Stimulated activated CD8-positive, alpha-beta memory T cell treated with anti-CD3 and anti-CD28 coated beads, Interleukin-4, amount 100 ng/mL, for 1 hour (primary cell): ENCODE measurements at places on chromosomes 2 and 18.

- no peak for DNase-seq
These were observed 13.8 kb upstream of the DSC3 start for GRCh38 chr18:31056296-31056695.

- DNase-seq: no peak
These were observed 20.1 kb upstream of the ACMSD start for GRCh38 chr2:134818321-134818720.

- no peak for DNase-seq
These were observed 159.6 kb downstream of the AFF3 start for GRCh38 chr2:99982744-99983143.

DNA sequence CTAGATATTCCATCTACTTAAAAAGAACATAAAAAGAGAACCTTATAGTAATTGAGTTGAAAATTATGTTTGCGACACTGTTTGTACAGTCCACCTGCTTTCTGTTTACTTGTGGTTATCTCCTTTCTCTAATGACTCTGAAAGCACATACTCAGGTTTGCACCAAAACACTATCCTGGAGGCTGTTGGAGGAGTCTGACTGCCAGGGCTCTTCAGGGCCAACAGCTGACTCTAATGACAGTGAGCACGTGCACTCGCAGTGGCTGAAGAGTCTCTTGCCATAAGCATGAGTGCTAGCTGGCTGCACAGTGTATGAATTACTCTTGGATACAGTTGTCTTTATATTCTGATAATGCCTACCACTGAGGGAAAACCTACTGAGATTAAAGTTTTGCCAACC, 16.7 kb upstream of the GLS start:
- no peak for DNase-seq

DNA sequence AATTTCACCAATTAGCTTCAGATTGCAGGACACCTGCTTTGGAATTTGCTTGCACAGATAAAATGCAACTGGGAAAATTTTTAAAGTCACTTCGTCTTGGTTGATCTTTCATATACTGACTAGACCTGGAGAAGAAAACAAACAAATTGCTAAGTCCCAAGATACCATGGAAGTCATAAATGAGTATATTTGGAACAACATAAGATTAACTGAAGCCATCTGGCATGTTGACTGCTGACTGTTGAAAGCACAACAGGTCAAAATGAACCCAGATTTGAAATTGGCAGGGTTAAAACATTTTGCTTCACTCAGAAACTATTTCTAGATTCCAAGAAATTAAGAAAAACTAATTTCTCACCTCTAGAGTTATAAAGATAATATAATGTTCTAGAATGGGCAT, 470.7 kb downstream of the LPIN1 start:
- DNase-seq: no peak

DNA sequence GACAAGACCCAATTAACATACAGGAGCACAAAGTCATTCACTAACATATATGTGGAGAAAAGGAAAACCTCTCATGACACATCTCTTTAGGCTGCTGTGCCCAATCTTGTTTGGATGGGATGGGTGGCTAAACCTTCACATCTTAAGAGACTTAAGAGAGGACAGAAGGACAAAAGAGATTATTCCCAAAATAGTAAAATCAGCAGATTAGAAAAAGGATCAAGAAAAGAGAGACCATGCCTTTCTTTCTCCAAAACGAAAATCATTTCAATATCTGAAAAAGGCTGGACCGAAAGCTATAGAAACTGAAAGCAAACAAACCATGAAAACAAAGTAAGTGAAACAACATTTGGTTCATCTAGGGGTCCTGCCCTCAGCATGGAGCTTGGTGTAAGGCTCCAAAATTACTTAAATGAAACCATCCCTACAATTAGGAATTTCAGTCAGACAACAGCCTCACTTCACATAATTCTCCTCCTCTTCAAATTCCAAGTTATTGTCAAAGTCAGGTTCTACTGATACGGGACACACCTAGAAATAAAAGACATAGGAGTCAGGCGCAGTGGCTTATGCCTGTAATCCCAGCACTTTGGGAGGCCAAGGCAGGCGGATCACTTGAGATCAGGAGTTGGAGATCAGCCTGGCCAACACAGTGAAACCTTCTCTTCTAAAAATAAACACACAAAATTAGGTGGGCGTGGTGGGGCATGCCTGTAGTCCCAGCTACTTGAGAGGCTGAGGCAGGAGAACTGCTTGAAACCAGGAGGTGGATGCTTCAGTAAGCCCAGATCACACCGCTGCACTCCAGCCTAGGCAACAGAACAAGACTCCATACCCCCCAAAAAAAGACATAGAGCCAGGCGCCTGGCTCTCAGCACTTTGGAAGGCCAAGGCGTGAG, 5.2 kb downstream of the STARD7 start:
- DNase-seq: no peak

- DNase-seq: no peak
These were observed 6.6 kb upstream of the OXER1 start for GRCh38 chr2:42770288-42771131.

DNA sequence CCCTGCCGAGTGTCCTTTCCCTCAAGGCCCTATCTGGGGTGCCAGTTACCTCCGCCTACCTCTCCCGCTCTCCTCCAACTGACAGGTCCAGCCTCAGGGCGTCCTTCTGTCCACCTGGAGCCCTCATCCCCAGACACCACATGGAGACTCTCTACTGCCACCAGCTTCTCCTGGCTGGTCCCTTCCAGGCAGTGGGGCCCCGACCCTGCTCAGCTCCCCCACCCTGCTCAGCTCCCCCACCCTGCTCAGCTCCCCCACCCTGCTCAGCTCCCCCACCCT, 74.0 kb upstream of the ODC1 start:
- no peak for DNase-seq

- no peak for DNase-seq
These were observed 47.6 kb upstream of the IL1R1 start for GRCh38 chr2:102094917-102095316.

GRCh38 chr2:147247749-147248148, 597.1 kb upstream of the ACVR2A start:
- no peak for DNase-seq

- no peak for DNase-seq
These were observed 187.4 kb downstream of the MGAT5 start for GRCh38 chr2:134441153-134441863.

GRCh38 chr2:109519513-109519912, 94.3 kb downstream of the SEPTIN10 start:
- DNase-seq: no peak

DNA sequence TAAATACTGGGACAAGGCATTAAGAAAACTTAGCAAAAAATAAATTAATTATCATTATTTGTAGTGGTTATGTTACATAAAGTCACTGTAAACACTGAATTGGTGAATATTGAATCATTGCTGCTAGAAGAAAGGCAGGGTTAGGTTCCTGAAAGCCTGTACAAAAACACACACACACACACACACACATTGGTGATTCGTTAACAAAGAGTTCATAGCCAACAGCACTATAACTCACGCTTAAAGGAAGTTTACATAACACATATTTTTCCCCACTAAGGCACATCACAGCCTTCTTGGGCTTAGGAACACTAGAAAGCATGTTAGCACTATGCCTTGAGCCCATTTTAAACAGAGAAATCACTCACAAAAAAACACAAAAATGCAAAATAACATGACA, 690.0 kb upstream of the PIK3C3 start:
- no peak for DNase-seq

DNA sequence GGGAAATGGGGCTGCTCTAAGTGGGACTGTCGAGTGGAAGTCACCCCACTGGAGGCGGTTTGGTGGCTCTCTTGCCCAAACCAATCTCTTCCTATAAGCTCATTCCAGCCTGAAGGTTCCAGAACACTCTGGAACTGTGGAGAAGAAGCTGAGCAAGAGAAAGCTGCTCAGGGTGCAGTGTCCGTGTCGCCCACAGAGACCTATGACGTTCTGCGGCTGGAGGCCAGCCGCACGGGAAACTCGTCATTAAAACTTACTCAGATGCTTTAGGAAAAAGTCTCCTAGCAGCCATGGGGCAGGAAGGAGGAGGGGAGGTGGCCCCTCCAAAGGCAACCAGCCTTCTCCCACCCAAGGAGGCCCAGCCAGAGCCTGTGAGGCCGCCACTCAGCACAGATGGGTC, 41.7 kb downstream of the ADCY3 start:
- no peak for DNase-seq

DNA sequence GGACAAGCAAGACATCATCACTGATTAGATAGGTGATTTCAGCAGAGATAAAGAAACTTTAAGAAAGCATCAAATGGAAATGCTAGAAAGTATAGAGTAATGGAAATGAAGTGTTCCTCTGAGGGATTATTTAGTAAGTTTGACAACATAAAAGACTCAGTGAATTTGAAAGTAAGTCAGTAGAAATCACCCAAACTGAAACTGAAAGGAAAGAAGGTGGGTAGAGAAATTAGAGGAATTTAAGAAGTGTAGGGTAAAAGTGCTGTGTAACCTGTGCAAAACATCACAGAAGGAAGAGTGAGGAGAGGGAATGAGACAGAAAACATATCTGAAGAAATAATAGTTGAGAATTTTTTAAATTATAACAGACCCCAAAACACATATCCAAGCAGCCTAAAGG, 343.1 kb downstream of the CBLN2 start:
- no peak for DNase-seq

DNA sequence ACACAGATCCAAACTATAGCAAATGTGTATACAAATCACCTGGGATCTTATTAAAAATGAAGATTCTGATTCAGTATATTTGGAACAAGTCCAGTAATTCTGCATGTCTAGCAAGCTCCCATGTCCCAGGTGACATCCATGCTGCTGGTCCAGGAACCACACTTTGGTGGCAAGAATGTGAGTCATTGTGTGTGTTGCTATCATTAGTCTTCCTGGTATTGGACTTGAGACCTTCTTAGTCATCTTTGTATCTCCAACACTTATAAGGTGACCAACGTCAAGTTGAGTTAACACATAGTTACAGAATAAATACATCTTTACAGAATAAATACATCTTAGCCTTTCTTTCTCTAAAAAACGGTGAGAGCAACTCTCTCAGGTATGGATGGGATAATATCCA, 107.9 kb upstream of the NDUFV2 start:
- DNase-seq: no peak

GRCh38 chr2:113185664-113186432, 12.1 kb downstream of the PSD4 start:
- DNase-seq: no peak

DNA sequence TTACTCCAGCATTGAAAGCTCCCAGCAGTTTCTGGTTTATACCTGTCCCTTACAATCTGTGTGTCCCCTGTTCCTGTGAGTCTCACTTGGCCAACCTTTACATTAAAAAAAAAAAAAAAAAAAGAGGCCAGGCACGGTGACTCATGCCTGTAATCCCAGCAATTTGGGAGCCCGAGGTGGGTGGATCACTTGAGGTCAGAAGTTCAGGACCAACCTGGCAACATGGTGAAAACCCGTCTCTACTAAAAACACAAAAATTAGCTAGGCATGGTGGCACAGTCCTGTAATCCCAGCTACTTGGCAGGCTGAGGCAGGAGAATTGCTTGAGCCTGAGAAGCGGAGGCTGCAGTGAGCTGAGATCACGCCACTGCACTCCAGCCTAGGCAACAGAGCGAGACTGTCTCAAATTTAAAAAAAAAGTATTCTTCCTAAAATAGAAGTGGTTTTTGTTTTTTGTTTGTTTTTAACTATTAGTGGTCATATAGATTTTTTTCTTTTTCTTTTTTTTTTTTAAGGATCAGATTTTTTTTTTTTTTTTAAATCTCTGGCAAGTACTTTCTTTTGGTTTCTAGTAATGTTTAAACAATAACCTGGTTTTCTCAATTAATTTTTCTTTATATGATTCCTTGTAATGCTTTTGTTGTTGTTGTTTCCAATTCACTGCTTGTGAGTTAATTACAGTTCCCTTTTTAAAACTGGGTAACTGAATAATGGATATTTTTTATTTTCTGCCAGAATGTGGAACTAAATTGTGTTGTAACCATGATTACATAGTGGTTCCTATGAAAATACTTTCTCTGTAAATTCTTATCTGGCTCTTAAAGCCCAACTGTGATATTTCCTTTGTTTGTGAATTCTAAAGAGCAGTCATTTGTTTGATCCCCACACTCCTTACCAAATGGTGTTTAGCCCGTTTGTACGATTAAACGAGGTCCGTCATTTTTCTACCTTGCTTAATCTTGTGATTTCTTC, 116.8 kb downstream of the CTAGE1 start:
- DNase-seq: no peak

- no peak for DNase-seq
These were observed 62.2 kb downstream of the SPIRE1 start for GRCh38 chr18:12595571-12596255.

- no peak for DNase-seq
These were observed 112.9 kb downstream of the SLC39A10 start for GRCh38 chr2:195769975-195770374.

GRCh38 chr2:84946204-84947009, 24.6 kb upstream of the KCMF1 start:
- DNase-seq: no peak

DNA sequence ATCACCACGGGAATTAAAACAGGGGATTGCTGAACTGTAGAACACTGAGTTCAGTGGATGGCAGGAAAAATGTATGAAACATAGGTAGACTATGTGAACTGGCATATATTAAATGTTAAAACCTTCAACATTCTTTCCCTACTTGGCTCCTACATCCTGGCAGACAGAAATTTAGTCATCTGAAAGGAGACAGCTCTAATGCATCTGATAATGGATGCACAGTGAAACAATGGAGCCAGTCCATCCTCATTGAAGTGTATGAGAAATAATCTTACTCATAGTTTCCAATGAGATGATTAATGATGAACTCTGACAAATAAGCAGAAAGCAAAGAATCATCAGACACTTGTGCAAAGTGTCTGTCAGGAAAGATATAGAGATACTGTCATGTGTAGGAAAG, 1629.7 kb upstream of the TMEFF2 start:
- no peak for DNase-seq

DNA sequence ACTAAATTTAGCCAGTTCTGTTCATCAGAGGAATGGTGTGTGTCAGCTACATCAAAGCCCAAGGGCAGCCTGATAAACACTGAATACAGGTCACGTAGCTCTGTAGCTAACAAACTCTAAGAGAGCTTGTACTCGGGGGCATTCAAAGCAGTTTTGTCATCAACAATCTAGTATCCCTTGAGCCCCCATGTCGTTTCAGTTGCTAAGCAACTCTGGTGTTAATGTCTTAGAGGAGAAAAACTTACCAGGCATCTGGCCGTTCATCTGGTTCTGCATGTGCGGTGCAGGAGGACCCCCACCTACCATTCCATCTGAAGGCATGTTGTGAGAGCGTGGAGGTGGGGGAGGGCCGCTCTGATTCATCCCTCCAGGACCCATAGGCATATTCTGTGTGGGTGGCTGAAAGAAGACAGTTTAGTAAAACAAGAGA, 33.1 kb downstream of the SS18 start:
- DNase-seq: no peak

DNA sequence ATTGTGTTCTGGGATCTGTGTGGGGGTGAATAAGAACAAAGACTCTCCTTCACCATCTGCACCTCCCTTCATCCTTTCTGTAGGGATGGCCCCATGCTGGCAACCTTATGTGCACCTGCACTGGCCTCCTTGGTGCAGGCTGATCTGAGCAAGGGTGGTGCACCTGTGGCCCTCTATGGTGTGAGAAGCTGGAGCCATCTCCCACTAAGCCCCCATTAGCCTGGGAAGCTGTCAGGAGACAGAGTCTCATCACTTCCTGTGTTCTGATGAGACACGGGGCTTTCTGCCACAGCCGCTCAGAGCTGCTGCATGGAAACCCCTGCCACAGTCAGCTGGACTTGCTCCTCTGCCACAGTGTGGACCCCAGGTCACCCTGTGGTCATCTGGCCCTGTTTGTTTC, 565.3 kb upstream of the SALL3 start:
- DNase-seq: no peak

- no peak for DNase-seq
These were observed 560.9 kb downstream of the LRP1B start for GRCh38 chr2:141569941-141570340.
